ENCODE measurements at places on chromosomes 6 and 20.

- peak; percentile 50 for DNase-seq
Measured at GRCh38 chr6:158231551-158232315, 63.6 kb downstream of the GTF2H5 start.

DNA sequence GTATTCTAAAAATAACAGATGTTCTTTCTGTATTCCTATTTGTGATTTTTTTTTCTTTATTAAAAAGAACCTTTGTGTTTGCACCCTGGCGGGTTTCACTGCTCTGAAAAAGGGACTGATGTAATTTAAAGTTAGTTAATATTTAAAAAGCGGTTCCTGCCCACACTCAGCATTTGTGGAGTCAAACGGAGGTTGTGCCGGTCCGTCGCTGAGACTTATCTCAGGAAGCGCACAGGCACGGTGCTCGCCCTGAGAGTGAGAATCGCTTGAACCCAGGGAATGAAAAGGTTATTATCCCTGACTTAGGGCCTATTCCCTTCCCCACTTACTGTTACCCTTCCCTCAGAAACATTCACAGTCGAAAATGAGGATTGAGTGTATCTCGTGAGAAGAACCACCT is 366.7 kb downstream of the THBS2 start:
- no peak for DNase-seq

DNA sequence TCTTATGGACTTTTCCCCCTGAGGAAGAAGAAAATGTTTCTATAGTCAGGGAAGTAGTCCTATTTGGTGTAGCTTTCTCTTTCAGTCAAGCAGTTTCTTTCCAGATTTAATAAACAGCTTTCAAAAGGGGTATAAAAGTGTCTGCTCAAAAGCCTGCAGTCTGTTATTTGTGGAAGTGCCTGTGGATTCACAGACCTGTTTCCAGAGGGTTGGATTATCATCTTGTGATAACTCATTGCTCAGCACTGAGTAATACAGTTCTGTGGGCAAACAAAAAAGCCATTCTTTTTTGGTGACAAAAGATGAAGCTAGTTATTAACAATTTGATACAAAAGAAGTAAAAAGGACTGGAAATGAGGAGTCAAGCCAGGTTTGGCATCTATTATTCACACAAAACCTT is 358.2 kb upstream of the ID4 start:
- peak; percentile 30 for DNase-seq

DNA sequence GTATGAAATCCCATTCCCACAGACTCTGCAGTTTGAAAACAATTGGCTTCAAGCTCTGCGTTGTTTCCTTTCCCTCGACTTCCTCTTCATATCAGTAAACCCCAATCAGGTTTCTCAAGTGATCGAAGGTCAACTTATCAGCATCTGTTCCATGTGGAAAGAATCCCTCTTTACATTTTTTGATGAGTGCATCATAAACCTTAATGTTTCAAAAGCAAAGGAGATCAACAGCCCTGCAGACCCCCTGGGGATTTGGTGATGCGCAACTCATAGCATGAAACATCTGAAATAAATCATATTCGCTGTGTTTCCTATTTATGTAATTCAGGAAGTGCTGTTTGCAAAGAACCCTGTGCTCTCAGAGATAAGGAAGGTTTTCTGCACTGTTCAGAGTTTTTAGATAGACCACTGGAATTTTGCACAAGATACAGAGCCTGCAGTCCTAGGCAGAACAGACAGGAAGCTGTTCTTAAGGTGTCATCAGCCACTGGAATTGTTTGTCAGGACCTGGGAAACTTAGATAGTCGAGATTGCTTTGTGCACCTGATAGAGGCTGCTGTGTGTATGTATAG is 216.0 kb downstream of the HIVEP2 start:
- peak; percentile 93 for DNase-seq

- DNase-seq = no peak
Measured at GRCh38 chr6:166471797-166472260, 89.1 kb upstream of the MPC1 start.

- DNase-seq = no peak
Measured at GRCh38 chr6:84811351-84811750, 47.0 kb upstream of the TBX18 start.

DNA sequence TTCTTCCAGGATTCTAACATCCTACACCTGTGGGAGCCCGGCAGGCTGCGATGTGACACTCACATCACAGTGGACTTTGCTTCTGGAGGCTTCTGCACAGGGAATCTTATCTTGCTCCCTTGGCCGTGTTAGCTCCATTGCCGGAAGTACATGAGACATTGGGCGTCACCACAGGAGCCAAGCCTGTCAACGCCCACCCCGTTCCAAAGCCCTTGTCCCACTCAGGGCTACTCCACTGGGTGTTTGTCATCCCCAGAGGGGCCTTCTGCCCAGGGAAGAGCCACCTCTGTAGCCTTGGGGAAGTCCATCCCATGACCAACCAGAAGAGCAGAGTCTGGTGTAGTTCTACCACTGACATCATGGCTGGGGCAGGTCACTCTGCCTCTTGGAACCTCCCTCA is 1.7 kb downstream of the RAB44 start:
- DNase-seq = no peak

GRCh38 chr6:170269151-170269845 is 21.6 kb downstream of the DLL1 start:
- DNase-seq = no peak

DNA sequence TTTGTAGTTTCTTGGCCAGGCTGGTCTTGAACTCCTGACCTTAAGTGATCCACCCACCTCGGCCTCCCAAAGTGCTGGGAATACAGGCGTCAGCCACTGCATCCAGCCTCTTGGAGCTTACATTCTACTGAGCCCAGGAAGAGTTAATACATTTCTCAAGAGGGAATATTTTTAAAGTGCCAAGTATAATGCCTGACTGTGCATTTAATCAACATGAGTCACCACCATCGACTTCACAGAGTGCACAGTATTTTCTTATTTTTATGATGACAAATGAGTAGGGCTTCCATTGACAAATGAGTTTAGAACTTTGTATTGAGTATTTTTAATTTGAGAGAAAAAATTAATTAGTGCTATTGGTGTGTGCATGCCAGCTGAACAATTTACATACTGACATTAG is 72.2 kb downstream of the SASH1 start:
- peak; percentile 81 for DNase-seq

GRCh38 chr6:37696841-37697662 is 631 bp downstream of the MDGA1 start:
- DNase-seq = peak; percentile 20

GRCh38 chr6:33116841-33117711 is 41.3 kb downstream of the HLA-DPB1 start:
- no peak for DNase-seq

GRCh38 chr20:24004471-24004870 is 15.9 kb upstream of the GGTLC1 start:
- no peak for DNase-seq

- DNase-seq = no peak
Measured at GRCh38 chr20:46362921-46363867, 43.2 kb downstream of the ELMO2 start.

DNA sequence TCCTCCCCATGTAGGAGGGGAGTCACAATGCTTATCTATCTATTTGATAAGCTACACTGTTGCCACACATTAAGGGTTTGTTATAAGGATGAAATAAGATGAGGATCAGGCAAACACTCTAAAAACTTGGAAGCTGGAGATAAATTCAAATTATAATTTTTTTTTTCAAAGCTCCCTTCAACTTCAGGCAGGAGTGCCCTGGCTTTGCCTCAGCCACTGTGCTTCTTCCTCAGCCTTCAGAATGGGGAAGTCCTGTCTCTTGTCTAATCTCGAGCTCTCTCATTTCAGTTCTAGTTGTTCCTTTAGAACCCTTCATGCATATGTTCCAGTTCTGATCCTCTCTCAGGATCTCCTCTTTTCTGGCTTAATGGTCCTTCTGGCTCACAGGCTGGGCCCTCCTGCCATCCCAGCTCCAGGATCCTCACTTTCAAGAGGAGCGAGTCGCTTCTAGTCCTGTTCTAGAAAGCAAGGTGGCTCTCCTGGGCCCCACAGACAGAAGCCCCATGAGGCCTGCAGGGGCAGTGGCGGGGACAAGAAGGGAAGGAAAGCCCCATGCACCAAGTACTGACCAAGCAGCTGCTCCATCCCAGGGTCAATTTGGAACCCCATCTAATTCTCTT is 164.3 kb downstream of the VEGFA start:
- DNase-seq = no peak

DNA sequence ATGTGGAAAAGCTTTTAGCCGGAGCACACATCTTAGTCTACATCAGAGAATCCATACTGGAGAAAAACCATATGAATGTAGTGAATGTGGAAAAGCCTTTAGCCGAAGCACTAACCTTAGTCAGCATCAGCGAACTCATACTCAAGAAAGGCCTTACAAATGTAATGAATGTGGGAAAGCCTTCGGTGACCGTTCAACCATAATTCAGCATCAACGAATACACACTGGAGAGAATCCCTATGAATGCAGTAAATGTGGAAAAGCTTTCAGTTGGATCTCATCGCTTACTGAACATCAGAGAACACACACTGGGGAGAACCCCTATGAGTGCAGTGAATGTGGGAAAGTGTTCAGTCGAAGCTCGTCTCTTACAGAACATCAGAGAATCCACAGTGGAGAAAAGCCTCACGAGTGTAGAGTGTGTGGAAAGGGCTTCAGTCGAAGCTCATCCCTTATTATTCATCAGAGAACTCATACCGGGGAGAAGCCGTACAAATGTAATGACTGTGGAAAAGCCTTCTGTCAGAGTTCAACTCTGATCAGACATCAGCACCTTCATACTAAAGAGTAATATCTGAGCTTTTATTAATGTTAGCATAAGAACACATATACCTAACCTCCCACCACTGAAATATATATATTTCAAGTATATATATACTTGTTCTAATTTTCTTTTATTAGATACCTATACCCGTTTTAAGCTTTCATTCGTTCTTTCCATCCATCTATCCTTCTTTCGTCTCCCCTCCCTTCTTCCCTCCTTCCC is 12.5 kb downstream of the ZNF391 start:
- DNase-seq = no peak

DNA sequence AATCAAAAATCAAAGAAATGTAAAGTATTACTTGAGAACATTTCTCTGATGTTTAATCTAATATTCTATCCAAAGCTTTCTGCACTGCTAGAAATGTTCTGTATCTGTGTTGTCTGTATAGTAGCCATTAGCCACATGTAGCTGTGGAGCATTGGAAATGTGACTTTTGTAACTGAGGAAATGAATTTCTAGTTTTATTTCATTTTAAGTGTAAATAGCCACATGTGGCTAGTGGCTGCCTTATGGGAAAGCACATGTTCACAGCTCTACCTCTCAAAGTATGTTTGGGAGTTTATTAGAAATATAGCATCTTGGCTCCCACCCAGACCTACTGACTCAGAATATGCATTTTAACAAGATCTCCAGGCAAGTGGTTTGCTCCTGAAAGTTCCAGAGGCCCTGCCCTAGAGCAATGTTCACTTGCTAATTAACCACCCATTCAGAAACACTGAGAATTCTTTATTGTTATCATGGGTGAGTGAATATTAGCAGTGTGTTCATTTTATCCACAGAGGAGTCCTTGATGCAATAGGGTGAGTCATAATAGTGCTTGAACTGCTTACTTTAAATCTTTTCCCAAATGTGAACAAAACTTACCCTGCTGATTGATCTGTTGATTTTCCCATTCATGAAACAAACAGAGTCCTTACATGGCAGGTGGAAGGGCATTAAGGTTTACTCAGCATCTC is 282.7 kb downstream of the PLCB1 start:
- DNase-seq = peak; percentile 68

- DNase-seq = no peak
Measured at GRCh38 chr6:108648191-108648590, 87.5 kb downstream of the FOXO3 start.

DNA sequence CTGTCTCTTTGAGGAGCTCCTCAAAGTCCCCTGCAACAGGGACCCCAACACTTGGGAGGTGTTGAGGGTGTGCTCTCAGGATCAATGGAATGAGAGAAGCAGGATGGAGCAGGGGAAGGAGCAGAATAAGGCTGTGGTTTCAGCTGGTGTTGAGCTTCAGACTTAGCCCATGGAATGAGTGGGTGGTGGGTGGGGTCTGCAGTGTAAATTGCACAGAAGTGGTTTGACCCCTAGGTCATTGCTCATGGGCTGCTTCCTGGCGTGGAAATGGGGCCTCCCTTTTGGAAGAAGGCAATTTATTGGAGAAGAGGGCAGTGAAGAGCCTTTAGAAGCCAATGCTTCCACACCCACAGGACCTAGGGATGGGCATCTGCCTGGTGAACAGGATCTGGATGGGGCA is 37.0 kb upstream of the KCNG1 start:
- peak; percentile 62 for DNase-seq

GRCh38 chr6:129098061-129098553 is 215.2 kb downstream of the LAMA2 start:
- DNase-seq = no peak

DNA sequence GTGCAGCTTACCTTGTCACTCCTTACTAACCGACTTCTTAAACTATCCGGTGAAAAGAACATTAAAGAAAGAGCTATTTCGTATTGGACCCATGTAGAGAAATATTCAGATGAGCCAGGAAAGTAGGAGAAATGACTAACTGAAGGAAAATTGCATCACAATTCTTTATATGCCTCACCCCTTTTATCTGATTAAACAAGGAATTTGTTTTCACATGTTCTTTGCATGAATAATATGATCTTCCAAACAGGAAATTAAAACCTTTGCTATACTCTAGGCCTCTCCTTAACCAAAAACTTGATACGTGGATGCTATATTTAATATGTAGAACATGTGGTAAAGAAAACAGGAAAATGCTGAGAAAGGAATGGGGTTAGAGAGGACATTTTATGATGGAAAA is 41.9 kb upstream of the LRRC1 start:
- DNase-seq = peak; percentile 55

GRCh38 chr6:34928695-34929094 is 39.6 kb downstream of the ANKS1A start:
- no peak for DNase-seq

DNA sequence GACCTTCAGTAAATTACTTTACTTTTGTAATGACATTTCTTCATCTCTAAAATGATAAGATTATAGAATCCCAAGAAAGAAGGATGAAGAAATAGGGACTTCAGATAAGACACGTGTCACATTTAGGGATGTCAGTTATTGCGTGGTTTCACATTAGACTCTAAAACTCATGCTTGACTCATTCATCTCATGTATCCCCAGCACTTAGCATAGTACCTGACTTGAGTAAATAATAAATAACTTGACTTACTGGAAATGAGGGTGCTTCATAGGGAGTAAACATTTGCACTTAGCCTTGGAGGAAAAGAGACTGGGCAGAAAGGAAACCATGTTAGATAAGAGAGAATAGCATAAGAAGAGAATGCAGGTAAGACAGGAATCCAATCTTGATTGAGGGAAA is 37.2 kb downstream of the VTA1 start:
- DNase-seq = no peak
